ENCODE measurements at places on chromosomes 1 and 21.

- DNase-seq = no peak
Observed at GRCh38 chr1:37073854-37074379, 39.6 kb upstream of the GRIK3 start.

GRCh38 chr1:88562991-88563390 lies 121.1 kb upstream of the PKN2 start:
- DNase-seq = no peak

GRCh38 chr1:207493212-207493611 lies 2.7 kb upstream of the CR1 start:
- no peak for DNase-seq

DNA sequence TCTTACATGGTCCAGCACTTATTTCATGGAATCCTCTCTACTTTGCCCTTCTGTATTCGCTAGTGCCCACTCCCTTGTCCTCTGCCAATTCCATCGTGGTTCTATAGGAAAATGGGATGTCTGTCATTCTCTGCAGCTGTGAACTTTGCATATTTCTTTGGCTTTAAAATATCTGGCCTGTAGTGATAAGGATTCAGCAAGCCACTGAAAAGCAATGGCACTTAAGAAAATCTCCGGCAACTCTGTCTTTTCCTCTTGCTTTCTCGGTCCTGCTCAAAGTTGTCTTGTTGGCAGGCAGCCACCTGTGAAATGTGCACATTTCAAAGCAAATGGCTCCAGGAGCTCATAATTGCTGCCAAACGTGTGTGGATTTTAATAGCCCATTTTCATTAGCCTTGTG lies 91.8 kb downstream of the CHD1L start:
- no peak for DNase-seq

DNA sequence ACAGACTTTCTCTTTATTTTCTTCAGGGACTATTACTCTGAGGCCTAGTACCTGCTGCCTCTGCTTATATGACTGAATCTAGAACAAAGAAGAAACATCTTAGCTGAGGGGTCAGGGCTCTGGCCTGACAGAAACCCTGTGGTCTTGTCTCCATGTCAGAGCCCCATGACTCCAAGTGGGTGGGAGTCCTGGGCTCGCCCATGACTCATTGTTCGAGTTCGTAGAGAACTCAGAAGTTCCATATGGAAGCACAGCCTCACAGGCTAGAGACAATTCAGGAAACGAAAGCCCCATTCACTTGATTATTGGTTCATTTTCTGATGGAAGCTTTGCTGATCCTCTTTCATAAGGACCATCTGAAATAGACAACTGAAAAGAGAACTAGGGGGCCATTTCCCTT lies 73.2 kb downstream of the CD58 start:
- DNase-seq = no peak

GRCh38 chr1:45299296-45299695 lies 27.4 kb upstream of the HPDL start:
- DNase-seq = no peak

- no peak for DNase-seq
Observed at GRCh38 chr1:190273161-190273560, 204.5 kb downstream of the BRINP3 start.

DNA sequence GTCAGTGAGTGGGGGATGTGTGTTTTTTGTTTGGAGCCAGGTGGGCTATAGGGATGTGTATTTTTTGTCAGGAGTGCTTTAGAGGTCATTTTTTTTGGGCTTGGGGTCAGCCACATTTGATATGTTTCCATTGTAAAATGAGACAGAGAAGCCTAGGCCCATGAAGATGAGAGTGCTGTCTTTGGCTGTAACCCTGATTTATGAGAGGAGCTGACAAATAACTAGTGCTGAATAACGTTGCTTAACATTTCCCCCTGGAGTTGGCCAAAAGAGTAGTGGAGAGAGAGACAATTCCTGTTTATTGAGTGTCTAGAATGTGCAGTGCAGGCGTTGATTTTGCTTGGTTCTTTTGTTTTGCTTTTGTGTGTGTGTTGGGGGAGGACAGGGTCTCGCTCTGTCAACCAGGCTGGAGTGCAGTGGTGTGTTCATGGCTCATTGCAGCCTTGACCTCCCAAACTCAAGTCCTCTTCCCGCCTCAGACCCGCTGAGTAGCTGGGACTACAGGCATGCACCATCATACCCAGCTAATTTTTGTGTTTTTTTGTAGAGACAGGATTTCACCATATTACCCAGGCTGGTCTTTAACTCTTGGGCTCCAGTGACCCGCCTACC lies 64.7 kb downstream of the S1PR1 start:
- no peak for DNase-seq

- DNase-seq = no peak
Observed at GRCh38 chr1:151158751-151159251, 2.4 kb downstream of the TNFAIP8L2 start.

DNA sequence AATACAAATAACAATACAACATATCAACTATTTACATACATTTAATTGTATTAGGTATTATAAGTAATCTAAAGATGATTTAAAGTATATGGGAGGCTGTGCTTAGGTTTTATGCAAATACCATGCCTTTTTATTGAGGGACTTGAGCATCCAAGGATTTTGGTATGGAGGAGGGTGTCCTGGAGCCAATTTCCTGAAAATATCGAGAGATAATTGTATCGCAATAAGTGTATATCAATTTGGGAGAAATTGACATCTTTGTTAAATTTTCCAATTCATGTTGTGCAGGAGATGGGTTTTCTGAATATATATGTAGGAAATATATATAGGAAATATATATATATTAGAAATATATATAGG lies 63.5 kb downstream of the ATP1A1 start:
- DNase-seq = no peak

DNA sequence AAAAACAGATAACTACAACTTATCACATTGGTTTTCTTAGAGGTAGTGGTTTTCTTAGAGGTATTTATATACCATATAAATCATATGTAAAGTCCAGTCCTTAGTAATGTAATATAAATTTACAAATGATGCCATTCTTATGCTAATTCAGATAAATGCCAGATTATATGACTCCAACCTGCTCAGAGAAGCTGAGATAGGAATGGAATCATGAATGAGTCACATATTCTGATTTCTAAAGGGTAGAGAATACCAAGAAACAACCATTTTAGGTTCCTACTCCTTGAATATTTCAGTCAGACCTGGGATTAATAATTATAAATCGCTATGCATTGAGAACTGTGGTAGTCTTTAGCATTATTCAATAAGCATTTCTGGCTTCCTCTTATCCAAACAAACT lies 760.1 kb upstream of the NEGR1 start:
- DNase-seq = no peak

DNA sequence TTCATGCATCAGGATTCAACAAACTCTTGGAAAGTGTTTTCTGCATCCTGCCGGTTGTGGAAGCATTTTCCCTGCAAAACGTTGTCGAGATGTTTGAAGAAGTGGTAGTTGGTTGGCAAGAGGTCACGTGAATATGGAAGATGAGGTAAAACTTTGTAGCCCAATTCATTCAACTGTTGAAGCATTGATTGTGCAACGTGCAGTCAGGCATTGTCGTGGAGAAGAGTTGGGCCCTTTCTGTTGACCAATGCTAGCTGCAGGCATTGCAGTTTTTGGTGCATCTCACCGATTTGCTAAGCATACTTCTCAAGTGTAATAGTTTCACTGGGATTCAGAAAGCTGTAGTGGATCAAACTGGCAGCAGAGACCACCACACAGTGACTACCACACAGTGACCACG lies 57.0 kb upstream of the PRDM2 start:
- DNase-seq = no peak

- no peak for DNase-seq
Observed at GRCh38 chr1:25009671-25010262, 79.7 kb upstream of the RUNX3 start.

- no peak for DNase-seq
Observed at GRCh38 chr1:8182034-8182761, 135.7 kb upstream of the SLC45A1 start.

DNA sequence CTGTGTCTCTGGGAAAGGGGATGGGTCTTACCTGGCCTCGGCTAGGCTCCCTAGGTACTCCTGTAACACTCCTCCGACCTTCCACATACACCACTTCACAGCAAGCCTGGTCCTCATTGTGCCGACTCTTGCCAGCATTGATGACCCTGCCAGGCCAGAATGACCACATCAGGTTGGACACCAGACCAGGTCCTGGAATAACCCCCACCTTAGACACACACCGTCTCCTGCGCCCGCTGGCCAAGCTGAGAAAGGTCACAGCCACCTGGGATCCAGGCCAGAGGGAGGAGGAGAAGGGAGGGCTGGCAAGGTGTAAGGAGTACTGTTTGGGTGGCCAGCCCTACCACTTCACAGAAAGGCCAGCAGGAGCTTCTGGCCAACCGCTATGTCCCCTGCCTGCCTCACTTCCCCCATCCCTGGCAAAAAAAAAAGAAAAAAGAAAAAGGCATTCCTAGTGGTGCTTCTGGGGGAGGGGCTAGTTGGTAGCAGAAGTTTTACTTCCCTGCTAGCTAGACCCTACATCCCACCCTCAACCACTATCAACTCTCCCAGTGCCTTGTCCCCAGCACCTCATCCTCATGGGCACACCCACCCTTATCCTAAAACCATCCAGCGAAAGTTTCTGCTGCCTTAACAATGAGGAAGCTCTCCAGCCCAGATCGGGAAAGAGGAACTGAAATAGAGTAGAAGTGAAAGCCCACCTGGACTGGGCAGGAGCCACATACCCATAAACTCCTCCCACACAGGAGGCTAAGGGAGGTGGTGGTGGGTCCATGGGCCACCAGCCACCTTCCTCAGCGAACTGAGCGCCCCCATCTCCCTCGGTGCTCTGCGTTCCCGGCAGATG lies 1.4 kb downstream of the PPM1J start:
- DNase-seq = no peak

- no peak for DNase-seq
Observed at GRCh38 chr21:38506661-38507281, 8.5 kb upstream of the ERG start.

GRCh38 chr1:26154750-26155149 lies 4.1 kb upstream of the FAM110D start:
- no peak for DNase-seq

- peak; percentile 52 for DNase-seq
Observed at GRCh38 chr21:36134803-36135390, at the start of gene CBR3. Gene CBR3, plus strand, starts transcription at chr21:36135079. Its CDS starts 114 bp downstream, at chr21:36135193.

GRCh38 chr1:201300641-201301040 lies 17.3 kb downstream of the PKP1 start:
- DNase-seq = no peak

- DNase-seq = no peak
Observed at GRCh38 chr1:158259117-158259516, 4.9 kb downstream of the CD1A start.

GRCh38 chr1:43980255-43981134 lies 1.5 kb downstream of the B4GALT2 start:
- no peak for DNase-seq

DNA sequence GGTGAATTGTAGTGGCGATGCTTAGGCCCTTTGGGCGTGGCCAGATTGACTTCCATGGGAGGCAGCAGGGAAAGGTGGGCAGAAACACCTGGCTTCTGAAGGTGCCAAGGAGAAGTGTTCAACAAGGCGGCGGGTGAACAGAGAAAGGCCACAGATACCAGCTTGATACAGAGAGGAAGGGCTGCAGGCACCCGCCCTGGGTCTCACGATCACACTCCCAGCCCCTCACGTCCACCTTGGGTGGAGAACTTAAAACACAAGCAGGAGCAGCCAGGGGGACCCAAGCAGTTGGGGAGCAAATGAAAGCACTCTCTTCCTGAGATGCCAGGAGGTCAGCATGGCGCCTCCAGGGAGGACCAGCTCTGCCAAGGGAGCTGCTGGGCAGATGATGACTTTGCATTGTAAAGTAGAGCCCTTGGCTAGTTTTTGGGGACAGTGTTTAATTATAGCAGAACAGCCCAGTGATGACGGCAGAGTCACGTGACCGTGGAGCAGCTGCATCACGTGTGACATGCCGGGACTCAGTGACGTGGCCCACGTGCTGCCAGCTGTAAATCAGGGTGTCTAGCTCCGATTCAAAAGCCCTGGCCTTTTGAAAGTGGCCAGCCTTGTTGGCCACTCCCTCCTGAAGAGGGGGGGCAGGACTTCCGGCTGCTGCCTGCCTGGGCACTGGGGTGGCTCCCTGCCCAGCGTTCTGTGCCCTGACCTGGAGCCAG lies 19.0 kb downstream of the SLC37A1 start:
- DNase-seq = no peak

DNA sequence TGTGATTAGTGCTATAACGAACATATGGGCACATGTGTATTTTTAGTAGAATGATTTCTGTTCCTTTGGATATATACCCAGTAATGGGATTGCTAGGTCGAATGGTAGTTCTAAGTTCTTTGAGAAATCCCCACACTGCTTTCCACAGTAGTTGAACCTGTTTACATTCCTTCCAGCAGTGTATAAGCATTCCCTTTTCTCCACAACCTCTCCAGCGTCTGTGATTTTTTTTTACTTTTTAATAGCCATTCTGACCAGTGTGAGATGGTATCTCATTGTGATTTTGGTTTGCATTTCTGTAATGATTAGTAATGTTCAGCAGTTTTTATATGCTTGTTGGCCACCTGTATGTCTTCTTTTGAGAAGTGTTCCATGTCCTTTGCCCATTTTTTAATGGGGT lies 81.8 kb upstream of the SLC44A3 start:
- no peak for DNase-seq

DNA sequence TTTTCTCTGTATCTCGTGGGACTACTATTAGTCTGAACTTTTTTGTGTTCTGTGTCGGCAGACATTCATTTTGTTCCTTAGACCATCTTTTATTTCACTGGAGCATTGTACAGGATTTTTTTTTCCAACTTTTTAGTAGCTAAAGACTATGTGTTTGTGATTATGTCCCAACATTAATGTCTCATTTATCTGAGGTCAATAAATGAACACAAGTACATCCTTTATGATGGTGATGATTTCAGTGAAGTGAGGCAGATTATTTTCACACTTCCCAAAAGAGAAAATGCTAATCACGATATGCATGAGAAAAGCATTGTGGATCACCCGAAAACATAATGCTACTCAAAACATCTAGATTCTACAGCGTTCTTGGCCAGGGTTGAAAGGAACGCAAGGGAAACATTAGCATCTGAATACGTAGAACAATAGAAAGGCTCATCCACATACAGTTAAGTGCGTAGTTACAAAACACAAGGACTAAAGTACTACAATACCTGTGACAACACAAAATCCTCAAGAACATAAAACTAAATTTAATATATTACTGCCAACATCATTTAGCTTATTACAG lies 981.7 kb upstream of the NCAM2 start:
- no peak for DNase-seq

GRCh38 chr1:52668711-52669110 lies 29.4 kb downstream of the COA7 start:
- no peak for DNase-seq

GRCh38 chr1:14921057-14921456 lies 232.5 kb upstream of the TMEM51 start:
- no peak for DNase-seq

DNA sequence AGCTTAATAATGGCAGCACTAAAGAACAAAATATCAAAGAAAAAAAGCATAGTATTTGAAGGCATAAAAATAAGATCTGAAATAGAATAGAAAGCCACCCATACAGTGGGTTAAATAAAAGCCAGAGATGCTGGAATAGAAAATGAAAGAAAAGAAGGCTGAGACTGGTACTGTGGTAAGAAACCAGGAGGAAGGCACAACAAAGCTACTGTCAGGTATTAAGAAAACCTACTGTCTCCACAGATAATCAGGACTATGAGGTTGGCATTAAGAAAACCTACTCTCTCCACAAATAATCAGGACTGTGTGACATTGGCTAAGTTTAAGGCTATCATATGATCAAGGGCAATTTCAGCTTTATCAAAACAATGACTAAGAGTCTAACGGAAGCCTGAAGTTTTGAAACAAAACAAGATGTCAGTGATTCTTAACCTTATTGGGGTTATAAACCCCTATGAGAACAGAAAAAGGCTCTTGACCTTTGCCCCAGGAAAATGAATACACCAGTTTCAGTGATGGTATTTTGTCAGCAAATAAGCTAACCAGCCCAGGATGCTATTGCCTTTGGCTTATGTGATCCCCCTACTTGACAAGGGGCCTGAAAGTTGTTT lies 24.4 kb downstream of the MCOLN2 start:
- no peak for DNase-seq
